Stimulated activated CD4-positive, alpha-beta T cell treated with anti-CD3 and anti-CD28 coated beads, Interleukin-1b, Interleukin-23, amount 100 ng/mL, for 1 hour (primary cell): ENCODE measurements at places on chromosomes 1 and 21.

DNA sequence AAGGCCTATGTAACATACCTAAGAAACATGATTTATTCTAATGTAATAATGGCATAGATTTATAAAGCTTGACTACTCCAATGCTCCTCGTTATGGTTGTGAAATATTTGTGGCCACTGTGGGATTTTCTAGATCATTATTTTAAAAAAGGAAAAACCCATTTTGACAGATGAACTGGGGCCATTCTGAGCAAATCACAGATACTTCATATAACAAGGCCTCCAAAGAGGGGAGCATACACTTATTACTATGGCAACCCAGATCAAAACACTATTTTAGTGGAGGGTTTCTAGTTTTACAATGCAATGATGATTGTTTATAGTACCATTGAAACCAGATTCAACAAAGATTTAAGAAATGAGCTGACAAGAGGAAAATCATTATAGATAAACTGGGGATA is 346.6 kb downstream of the ZNF326 start:
- no peak for DNase-seq

DNA sequence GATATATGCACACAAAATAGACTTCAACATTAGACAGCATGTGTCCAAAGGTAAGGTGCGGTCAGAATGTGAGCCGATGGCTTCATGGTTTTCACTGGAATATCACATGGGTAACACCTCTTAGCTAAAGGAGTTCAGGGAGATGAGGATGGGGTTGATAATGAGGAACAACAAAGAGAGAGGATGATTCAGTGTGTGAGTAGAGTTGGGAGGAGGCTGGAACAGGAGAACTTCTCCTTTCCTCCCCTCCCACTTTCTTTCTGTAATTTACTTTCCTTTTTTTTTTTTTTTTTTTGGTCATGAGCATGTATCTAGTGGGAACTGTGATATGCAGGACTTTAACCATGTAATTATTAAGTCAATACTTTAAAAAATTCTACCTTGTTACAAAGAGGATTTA is 99.4 kb downstream of the FASLG start:
- DNase-seq, result no peak

- DNase-seq, result no peak
These were observed 998 bp upstream of the TTC34 start for GRCh38 chr1:2802421-2802961.

- DNase-seq, result no peak
These were observed 25.5 kb downstream of the RCC2 start for GRCh38 chr1:17414022-17414421.

GRCh38 chr1:53147174-53147573 is 4.7 kb upstream of the SLC1A7 start:
- no peak for DNase-seq

- no peak for DNase-seq
These were observed 6.2 kb upstream of the FAM76A start for GRCh38 chr1:27719286-27720251.

GRCh38 chr1:25563330-25564215 is 20.2 kb downstream of the LDLRAP1 start:
- DNase-seq, result no peak

GRCh38 chr1:115757326-115757725 is 11.2 kb downstream of the CASQ2 start:
- DNase-seq, result no peak

GRCh38 chr1:81801651-81802456 is 1.1 kb downstream of the ADGRL2 start:
- DNase-seq, result no peak

DNA sequence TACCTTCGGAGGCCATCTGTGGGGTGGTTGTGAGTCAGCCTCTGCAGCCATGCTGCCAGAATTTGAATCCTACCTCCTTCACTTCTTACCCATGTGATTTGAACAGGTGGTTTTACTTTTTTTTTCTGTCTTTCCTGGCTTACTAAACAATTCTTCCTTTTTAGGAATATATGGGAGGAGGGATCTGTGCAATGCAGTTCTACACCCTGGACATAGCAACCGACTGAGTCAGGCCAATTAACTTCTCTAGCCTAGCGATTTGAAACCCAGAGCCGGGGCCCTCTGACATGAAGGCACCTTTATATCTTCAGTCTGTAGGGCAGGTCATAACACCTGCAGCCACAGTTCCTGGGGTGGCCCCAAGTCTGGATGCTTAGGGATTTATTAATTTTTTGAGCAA is 83.6 kb downstream of the ST6GALNAC3 start:
- DNase-seq, result no peak
